ENCODE measurements at places on chromosomes 3 and 15. TPM values are rescaled to one million over a fixed set of nuclear protein-coding genes. Genes with fewer than 3 reads are reported as not detected.

The RYR3 gene
- total RNA-seq, result not detected

DNA sequence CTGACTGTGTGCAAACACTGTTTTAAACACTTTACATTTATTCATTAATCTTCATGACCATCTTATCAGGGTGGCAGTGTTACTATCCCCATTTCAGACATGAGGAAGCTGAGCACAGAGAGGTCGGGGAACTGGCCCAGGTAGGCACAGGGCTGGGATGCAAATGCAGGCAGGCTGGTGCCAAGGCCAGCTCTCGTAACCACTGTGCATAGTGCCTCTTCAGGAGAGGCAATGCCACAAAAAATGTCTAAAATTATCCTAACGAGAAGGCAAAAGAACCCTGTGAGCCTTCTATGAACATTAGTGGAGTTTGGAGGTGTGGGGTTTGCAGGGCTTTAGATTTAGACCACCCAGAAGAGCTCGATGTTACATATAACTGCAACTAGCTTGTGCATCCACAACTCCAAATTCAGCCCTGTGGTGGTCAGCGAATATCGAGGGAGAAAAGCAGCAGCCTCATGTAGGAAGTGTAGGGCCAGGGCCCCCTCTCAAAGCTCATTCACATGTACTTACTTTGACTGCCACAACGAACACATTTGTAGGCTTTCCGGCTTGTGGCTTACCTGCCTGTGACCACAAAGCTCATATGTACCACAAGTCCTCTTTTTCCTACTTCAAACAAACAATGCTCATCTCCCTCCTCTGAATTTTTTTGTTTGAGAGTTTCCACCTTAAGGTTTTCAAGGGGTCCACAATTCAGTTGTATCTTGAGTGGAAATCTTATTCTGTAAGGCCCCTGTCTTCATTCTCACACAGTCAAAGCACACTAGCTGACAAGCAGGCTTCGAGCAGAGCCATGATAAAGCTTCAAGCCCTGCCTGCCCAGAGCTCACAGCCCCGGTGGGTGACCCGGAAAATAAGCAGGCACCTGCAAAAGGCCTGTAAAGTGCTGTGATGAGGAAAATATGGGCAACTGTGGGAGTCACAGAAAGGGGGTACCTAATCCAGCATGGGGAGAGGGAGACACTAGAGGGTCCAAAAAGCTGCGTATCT is 722.9 kb upstream of the CFAP20DC start:
- DNase-seq, result peak; percentile 87

The CA12 gene
- not detected for total RNA-seq

The FBLN2 gene
- total RNA-seq, result 1.8 TPM

GRCh38 chr3:143951351-143951971 is 20.2 kb upstream of the DIPK2A start:
- DNase-seq, result peak; percentile 44

The NR2E3 gene
- not detected for total RNA-seq

DNA sequence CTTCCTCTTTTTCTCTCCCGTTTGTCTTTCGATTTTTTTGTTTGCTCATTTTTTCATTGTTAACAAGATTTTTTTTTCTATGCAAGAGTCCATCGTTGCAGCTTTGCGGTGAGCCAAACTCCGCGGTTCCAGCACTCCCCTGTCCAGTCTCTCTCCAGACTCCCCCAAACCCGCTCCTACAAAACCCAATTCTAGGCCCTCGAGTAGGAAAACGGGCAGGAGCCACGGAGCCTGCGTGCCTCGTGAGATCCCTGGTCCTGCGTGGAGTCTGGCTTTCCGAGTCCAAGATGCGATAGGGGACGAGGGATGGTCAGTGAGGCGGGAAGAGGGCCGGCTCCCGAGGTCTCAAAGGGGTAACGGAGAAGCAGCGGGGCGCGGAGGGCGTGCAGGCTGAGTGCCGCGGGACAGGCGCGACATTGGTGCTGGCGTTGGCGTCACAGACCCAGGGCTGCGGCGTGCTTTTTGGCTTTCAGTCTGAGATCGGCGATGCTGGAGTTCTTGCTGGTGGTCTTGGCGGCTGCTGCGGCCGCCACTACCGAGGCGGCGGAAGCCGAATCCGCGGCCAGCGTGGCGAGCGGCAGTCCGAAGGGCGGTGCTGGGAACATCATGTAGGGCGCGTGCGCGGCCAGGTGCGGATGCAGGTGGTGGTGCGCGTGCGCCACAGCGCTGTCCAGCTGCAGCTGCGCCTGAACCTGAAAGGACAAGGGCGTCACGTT is 8.5 kb downstream of the SHOX2 start:
- peak; percentile 81 for DNase-seq

The GOLGA8G gene
- not detected for total RNA-seq

- DNase-seq, result no peak
Measured at GRCh38 chr3:177792311-177793030, 595.2 kb upstream of the TBL1XR1 start.

- no peak for DNase-seq
Measured at GRCh38 chr3:184738982-184739381, 27.1 kb upstream of the MAGEF1 start.

DNA sequence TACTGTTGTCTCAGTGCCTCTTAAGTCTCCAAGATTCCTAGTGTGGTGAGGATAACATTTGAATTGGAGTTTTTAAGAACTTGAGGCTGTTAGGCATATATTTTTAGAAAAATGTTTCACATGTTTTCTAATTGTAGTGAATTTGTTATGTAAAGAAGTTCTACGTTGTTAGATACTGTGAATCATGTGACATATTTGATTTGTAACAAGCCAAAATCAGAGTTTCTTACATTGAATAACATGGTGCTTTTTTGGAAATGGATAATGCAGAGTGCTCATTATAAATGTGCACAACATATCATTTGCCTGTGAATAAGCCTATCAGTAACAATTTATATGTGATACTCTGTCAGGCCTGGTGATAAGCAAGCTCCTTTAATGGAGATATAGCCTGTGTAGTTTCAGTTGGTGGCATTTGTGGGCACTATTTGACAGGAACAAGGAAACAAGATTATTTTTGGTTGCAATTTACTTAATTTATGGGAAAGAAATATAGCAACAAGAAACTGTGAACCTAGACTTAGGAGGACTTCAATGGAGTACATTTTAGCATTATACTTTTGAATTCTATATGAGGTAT is 328.8 kb downstream of the ARPP21 start:
- no peak for DNase-seq

DNA sequence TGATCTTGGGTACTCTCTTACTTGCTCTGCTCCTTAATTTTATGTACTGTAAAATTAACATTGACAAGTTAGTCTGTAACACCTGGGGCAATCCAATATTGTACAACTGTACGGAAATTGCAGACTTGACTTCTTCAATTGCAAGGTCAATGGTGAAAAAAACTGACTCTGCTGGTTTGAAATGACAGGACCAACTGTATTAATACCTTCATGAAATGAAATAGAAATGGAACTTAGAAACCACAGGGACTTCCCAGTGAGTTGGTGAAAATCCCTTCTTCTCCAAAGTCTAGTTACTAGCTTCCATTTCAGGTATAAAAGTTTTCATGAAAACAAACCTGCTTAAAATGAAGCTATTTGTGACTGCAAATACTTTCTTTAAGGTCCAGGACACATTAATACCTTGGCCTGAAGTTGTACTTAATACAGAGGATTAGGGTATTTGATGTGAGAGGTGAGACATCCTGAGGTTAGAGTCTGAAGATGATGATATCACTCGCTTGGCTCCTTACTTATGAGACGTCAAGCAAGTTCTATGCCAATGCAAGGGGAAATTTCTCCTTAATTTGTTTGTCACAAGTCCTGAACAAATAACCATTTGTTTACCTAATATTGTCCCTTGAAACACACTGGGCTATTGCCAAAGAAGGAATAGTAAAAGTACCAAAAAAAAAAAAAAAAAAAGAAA is 226.2 kb upstream of the TP63 start:
- no peak for DNase-seq

- no peak for DNase-seq
Measured at GRCh38 chr3:171321559-171322360, 138.4 kb downstream of the TNIK start.

DNA sequence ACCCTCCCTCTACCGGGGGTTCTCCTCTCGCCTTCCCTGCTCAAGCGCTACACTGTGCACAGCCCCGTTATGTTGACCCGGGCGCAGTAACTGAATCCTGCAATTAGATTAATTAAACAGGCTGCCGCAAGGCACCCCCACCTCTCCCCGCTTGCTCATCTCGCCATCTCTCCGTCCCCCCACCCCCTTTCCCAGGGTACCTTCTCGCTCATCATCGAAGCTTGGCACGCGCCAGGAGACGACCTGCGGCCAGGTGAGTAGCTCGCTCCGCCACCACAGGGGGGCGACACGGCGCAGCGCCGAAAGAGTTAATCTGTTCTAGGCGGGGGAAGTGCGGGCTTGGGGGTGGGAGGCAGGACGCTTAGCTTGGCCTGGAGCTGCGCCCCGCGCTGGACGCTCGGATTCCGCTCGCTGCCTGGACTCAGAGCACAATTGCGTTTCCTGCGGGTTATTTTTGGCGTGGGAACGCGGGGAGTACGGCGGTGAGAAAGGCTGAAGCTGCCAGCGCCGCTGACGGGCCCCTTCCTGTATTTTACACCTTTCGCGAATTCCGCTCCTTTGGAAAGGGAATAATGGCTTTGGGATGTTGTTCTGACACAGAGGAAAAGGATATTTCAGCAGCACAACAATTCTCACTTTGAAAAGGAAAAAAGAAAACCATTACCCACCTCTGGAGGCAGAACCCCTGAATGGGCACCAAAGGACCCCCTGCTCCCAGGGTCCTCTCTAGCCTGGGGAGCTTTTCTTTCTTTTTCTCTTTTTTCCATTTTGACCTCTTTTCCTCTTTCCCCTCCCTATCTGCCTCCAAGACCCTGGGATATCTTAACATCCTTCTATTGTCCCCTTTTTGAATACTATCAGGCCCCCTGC is 1.5 kb downstream of the DLL4 start:
- DNase-seq, result peak; percentile 60

GRCh38 chr3:143413372-143413771 is 293.8 kb downstream of the CHST2 start:
- DNase-seq, result no peak

The LRTM1 gene
- not detected for total RNA-seq

DNA sequence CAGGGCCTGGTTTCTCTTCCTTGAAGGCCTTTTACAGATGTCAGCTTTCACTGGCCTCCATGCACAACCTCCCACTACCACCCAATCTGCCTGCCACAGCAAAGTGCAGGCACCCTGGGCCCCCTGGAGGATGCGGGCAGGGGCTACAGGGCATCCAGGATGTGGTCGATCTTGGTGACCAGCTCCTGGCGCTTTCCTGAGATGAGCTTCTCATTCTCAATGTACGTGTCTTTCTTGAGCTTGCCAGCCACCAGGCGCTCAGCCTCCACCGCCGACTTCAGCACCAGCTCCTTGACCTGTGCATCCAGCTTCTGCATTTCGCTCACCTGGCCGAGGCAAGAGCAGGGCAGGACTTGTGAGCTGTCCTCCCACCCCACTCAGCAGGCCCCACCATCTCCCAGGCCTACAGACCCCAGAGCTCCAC is 30.3 kb downstream of the RPN1 start:
- DNase-seq, result peak; percentile 40

DNA sequence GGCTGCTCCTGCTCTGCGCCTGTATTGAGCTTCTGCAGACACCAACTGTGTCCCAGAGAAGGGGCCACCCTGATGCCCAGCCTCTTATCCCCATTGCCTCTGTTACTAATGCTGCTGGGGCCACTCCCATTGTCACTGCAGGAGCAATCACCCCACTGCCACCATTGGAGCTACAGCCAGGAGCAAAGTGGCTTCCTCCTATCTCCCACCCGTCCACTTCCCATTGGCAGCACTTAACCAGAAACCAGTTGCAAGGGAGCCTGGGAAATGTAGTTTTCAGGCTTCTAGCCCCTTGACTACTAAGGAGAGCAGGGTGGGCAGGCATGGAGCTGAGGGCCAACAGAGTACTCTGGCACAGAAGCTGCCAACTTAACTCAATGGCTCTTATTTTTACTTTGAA is 55.9 kb upstream of the KLF13 start:
- DNase-seq, result peak; percentile 20

DNA sequence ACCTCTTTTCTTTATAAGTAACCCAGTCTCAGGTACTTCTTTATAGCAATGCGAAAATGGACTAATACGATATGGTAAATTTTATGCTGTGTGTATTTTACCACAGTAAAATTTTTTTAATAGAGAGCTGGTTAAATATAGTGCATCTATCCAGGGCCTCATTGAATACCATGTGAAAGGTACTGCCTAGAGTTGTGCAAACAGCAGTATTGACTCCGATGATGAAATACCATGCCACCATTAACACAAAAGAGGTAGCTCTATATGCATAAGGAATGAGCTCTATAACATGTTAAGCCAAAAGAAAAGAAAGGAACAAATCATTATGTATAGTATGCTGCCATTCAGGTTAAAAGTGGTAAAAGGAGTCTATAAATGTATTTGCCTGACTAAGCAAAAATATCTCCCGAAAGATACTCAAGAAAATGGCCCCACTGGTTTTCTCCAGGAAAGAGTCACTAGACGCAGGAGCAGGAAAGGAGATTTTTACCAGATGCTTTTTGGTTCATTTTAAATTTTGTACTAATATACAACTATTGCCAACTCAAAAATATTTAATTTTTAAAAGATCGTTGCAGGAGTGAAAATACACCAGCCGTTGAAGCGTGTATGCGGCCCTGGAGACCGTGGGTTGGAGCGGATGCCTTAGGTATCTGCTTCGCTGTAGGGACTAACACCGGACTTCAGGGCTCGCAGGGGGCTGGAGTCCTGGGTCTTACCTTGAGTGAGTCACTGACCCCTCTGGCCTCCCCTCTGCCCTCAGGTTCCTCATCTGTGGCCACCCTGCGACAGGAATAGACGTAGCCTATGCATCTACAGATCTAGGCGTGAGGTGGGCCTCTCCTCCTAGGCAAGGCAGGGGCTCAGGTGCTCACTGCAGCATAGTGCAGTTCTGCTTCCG is 120.1 kb downstream of the CHSY1 start:
- DNase-seq, result no peak

GRCh38 chr3:70431911-70432310 is 119.5 kb upstream of the MDFIC2 start:
- DNase-seq, result no peak

- DNase-seq, result no peak
Measured at GRCh38 chr15:57298843-57299550, 77.3 kb upstream of the CGNL1 start.

GRCh38 chr15:100919481-100920405 is 586 bp downstream of the LRRK1 start:
- peak; percentile 28 for DNase-seq

GRCh38 chr3:175150812-175151401 is 291.8 kb downstream of the NAALADL2 start:
- DNase-seq, result no peak

- DNase-seq, result no peak
Measured at GRCh38 chr15:40538976-40539375, 25.9 kb downstream of the CCDC32 start.

GRCh38 chr3:171028025-171028778 is 1.7 kb upstream of the SLC2A2 start:
- peak; percentile 65 for DNase-seq

The XYLB gene
- total RNA-seq, result 6.1 TPM

The CTDSPL gene
- 0.90 TPM for total RNA-seq

Measured in activated CD8-positive, alpha-beta T cell treated with anti-CD3 and anti-CD28 coated beads, Interleukin-2, amount 10 ng/mL, durations not matched to agents 7 days and 5 days (primary cell).